ENCODE measurements at places on chromosomes 2 and 18.

DNA sequence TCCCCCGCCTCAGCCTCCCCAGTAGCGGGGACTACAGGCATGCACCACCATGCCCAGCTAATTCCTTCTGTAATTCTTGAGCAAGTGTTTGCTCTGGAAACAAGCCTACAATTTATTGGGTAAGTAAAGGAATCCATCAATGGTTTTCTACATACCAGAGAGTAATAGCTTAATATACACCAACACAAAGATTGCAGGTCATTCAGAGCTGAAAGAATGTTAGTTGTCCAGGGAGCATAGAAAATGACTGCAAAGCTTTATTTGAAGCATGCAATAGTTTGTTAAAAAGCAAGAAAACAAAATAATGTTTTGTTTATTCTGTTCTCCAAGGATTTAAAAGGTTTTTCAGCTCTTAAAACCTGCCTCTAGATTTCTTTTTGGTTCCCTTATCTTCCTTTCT lies 5.6 kb downstream of the IDH1 start:
- no peak for DNase-seq

DNA sequence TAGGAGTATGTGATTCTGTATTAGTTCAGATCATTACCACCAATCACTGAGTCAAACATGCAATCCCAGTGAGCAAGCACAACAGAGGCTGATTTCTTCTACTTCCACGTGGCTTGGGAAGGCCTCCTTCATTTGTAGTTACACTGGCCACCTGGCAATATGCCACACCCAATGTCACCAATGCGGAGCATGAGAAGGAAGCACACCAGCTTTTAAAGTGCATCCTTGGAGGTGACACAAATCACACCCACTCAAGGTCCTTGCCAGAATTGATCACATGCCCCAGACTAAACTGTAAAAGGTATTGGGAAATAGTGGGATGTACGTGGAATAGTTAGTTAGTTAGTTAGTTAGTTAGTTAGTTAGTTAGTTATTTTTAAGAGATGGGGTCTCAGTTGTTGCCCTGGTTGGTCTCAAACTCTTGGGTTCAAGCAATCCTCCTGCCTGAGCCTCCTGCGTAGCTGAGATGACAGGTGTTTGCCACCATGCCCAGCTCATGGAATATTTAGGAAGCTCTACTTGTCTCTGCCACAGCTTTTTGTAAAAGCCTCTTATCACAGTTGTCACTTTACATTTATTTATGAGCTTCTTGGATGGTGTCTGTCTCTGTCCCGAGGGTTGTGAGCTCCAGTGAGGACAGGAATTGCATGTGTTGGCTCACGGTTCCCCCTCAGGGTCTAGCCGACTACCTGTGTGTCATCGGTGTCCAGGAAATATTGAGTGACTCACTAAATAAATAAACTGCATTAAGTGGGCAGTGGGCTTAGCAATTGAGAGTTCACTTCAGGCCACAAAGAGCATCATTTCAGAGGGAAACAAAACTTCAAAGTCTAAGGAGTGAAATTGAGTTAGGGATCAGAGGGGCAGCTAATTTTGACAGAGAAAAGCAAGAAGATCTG lies 28.1 kb upstream of the CAB39 start:
- no peak for DNase-seq

GRCh38 chr2:174337337-174338146 lies 2.8 kb downstream of the SP9 start:
- peak; percentile 45 for DNase-seq

DNA sequence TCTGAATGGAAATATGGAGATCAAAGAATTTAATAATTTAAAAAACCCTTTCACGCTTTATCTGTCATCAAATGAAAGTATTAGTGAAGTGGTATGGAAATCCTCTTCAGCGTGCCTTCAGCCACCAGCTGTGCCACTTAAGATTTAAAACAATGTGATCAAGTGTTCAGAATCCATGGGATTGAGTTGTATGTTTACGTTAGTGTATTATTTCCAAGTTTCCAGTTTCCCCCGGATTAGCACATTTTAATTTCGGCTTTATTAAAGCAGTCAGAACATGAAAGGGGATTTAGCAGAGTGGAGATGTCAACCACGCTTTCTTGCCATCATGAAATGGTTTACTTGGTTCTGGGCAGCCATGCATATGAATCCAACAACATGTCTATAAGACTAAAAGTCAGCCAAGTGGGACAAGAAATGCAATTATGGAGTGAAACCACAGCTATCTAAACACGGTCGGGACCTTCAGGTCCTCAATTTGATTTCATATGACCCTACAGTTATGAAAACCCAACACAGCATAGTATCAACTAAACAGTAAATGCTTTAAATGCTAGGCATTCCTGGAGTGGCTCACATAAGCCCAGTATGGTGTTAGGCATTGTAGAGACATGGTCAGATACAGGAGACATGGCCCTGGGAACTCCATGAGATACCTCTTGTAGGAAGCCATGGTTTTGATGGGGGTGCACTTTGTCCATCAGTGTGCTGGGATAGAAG lies 224.9 kb upstream of the EPAS1 start:
- no peak for DNase-seq

GRCh38 chr2:192443831-192444230 lies 249.1 kb upstream of the TMEFF2 start:
- DNase-seq, result no peak

GRCh38 chr2:74530239-74531187 lies 780 bp downstream of the HTRA2 start:
- DNase-seq, result peak; percentile 52

DNA sequence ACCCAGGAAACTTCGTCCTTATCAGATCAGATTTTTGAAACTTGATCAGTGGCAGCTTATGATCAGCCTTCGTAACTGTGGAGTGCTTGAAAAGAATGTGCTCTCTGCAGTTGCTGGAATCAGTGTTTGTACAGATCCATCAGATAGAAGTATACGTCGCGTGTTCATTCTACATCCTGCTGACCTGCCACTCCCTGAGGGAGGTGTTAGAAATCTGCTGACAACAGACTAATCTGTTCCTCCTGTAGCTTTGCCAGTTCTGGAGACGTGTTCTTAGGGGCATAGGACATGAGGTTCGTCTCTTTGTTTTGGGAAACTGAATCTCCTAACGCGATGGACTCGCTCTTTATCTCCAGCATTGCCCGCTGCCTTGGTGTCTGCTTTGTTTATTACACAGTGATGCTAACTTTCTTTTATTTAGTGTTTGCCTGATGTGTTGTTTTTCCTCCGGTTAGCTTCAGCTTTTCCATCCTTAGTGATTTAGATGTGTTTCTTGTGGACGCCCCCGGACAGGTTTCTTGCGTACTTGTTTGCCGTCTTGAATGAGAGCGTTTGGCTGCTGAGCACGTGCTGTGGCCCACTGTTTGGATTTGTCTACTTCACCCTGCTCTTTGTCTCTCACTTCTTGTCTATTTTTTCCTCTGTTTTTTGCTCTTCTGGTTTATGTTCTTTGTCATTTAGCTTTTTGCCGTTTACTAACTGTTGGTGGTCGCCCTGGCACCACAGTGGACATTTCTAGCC lies 17.4 kb upstream of the GAL3ST2 start:
- no peak for DNase-seq

- DNase-seq, result no peak
These were observed 410.3 kb downstream of the PID1 start for GRCh38 chr2:228860601-228861285.

GRCh38 chr18:27749194-27749593 lies 427.7 kb downstream of the CDH2 start:
- DNase-seq, result no peak

- DNase-seq, result no peak
These were observed 37.9 kb downstream of the EHD3 start for GRCh38 chr2:31271851-31272267.

DNA sequence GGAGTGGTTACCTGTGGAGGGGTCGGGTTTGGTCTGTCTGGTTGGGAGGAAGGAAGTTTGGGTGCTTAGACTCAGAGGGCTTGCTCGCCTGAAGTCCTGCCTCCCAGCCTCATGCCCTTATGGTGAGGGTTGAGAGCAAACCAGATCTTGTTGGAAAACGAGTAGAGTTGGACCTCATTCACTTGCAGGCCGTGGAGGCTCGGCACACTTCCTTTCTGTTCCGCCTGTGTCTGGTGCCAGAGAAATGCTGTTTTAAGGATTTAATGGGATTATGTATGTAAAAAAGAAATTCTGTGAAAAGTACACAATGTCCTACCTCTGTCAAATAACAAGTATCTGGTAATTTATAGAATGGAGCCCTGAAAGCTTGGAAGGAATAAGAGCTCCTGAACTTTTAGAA lies 29.6 kb downstream of the GATA6 start:
- no peak for DNase-seq

DNA sequence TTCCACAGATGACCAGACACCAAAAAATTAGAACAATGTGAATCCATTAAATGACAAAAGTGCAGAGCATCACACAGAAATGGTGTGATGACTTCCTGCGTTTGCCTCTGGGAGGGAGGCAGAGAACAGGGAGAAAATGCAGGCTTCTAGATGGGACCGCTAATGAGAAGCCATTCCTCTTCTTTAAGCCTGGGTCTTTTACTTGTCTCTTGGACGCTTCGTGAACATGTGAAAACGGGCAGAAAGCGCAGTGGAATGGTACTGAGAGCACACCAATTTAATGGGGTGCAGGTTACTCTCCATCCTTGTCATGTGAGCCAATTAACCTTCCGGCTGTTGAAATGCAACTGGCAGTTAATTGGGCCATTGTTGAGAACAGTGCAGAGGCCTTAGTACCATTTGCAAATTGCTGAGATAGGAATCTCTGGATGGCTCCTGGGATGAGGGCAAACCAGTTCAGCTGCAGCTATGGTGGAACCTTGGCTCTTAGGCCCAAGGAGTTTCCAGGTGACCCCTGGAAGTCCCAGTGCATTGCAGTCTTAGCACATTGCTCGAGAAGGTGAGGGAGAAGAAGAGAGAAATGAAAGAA lies 210.4 kb upstream of the CXCR4 start:
- DNase-seq, result no peak

DNA sequence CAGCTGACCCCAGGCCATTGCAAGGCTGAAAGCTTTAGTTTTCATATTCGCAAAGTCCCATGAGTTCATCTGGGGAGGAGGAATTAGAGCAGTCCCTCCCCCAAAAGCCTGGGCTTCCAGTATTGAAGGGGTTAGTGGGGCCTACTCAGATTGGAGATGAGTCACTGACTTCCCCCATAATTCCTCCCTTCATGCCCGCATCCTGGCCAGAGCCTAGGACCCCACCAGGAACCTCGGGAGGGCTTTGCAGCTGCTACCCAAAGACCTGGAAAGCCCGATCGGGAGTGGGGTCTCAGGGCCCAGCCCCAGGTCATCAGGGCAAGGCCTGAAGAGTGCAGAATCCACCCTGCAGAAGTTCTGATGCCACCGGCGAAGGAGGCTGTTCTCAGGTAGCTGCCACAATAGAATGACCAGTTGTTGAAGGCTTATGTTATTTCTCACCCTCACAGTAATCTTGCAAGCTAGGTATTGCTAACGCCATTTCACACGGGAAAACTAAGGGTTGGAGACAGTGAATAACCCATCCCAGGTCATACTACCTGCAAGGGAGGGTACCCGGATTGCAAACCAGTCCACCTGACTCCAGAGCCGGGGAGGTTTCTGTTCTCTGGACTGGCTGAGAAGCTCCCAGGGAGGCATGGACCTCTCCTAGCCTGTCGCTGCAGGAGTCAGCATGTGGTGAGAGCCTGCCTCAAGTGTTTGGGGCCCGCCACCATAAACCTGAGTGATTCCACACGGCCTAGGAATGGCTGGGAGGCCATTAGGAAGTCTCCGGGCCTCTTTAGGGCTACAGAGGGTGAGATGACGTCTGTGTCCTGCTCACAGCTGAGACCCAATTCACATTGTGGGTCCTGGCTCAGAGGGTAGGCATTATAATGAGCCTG lies 5.8 kb upstream of the ARID5A start:
- no peak for DNase-seq

GRCh38 chr2:65351234-65351947 lies 81.0 kb downstream of the SPRED2 start:
- no peak for DNase-seq

DNA sequence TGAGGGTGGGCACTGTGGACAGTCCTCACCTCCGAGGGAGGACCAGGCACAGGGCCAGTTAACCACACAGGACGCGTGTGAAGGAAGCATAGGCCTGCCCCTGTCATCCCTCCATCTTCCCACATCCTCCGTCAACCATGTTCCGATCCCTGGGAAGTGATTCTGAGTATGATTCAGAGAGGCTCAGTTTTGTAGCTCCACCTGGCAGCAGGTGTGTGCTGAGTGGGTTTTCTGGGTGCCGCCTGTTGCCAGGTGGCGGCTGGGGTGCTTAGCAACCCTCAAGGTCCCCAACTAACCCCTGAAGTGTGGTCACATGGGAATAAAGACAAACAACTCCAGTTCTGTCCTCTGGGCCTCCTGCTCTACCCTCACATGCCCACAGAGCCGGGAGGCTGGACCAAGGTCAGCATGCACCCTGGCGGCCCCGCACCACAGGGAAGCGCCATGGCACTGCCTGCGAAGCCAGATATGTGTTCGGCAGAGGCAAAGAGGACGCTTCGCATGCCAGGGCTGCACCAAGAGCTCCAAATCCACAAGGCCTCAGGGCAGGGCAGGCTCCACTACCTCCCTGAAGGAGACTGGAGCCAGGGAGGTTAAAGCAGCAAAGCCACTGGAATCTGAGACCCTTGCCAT lies 60.0 kb downstream of the ADCY3 start:
- DNase-seq, result no peak

- no peak for DNase-seq
These were observed 131.9 kb upstream of the SPATS2L start for GRCh38 chr2:200174433-200175216.

Measured in CD4-positive, alpha-beta T cell treated with Interleukin-17A for 4 hours (primary cell).